ENCODE measurements at places on chromosomes 2 and 18.

DNA sequence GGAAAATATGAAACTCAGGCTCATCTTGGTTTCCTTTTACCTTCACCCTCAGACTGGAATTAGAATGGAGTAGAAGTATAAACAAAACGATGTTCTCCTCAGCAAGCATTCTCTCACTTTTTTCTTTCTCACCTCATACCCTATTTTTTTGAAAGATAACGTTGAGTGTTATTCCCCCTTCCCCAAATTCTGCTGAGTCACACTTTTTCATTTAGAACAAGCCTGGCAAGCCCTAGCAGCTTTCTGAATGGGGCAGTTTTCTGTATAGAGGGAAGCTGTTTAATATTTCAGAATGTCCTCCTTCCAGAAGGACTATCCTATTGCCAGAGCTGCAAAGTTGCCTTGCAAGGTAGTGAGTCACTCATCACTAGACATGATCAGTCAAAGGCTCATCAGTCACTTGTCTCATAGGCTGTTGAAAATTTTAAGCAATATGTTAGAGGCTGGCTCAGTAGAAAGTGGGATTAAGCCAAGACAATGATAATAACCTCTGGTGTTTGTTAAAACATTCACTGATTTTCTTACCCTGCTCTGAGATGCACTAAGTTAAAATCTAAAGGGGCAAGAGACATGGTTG, 416.1 kb downstream of the RNF144A start:
- no peak for DNase-seq

DNA sequence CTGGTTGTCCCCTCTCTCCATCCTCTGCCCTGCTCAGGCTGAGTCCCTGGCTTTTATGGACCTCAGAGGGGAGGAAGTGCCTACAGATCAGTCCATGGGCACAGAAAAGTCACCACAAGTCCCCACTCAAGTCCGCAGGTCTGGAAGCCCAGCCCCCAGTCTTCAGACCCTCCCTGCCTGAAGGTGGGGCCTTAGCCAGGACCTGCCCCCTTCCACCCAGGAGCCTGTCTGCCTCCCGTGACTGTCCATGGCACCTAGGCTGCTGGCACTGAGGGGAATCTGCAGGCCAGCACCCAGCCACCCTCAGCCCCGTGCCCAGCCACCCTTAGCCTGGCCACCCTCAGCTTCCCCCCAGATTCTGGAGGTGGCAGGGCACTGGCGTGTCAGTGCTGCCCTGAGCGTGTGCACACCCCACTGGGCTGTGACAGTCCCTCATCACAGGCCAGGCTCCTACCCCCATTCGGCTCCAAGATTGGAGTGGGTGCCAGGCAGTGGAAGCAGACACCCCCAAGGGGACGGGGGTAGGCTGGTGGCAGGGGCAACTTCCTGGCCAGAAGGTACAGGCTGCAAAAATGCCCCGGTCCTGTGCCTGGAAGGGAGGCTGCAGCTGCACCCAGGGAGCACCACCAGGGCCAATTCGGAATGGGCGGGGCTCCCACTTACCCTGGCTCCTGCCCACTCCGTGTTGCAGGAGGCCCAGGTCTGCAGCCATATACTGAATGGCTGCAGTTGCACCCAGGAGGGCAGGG, 154.7 kb upstream of the RMP24 start:
- DNase-seq, result no peak

- no peak for DNase-seq
Measured at GRCh38 chr2:138601458-138602165, 100.0 kb downstream of the SPOPL start.

- DNase-seq, result no peak
Measured at GRCh38 chr2:98445177-98445682, 572 bp downstream of the INPP4A start.

- no peak for DNase-seq
Measured at GRCh38 chr2:70094171-70094977, 7.1 kb downstream of the PCBP1 start.

GRCh38 chr2:39567507-39567906, 98.2 kb upstream of the TMEM178A start:
- DNase-seq, result no peak

DNA sequence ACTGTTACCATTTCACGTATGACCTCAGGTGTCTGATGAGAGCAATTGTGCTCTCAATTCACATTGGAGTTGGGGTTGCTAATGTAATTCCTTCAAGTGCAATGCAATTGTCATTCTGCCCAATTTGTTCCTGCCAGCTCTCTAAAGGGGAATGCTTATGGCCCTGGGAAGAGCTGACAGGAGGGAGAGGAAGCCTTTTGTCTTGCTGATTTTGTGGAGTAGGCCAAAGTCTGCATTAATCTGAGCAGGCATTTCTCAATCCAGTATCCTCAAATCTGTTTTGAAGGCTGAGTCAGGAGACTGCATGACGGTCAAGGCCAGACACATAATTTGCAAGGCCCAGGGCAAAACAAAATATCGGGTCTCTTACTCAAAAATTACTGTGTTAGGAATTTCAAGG, 326.4 kb upstream of the SPHKAP start:
- no peak for DNase-seq

- DNase-seq, result no peak
Measured at GRCh38 chr2:38578832-38579231, 23.9 kb downstream of the HNRNPLL start.

DNA sequence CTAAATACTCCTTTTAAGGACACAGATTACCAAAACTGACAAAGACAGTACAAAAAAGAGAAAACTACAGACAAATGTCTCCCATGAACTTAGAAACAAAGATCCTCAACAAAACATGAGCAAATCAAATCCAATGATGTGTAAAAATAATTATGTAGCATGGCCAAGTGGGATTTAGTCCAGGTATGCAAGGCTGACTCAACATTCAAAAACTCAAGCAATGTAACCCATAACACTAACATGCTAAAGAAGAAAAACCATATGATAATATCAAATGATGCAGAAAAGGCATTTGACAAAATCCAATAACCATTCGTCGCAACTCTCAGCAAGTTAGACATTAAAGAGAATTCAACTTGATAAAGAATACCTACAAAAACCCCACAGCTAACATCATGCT, 239.0 kb upstream of the KLHL29 start:
- no peak for DNase-seq

DNA sequence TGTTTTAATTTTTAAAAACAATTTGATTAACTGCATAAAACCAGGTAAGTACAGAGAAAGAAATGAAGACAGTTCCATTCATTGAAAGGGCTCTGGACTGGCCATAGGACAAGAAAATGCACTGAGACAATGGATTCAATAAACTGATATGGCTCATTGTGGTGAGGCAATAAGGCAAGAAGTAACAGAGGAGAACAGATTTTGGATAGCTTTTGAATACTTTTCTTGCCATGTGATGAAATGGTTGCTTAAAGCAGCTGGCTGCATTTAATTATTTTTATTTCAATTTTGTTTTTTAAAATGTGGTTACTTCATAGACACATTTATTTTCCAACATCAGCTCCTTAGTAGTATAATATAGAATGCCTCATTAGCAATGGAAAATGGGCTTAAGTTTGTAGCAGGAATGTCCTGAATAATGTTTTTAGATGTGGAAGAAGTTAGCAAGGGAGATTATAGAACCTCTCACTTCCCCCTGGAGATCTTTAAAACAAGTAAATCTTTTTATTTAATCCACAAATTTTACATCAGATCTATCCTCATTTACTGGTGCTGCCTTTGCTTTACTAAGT, 646.9 kb upstream of the ZEB2 start:
- no peak for DNase-seq

DNA sequence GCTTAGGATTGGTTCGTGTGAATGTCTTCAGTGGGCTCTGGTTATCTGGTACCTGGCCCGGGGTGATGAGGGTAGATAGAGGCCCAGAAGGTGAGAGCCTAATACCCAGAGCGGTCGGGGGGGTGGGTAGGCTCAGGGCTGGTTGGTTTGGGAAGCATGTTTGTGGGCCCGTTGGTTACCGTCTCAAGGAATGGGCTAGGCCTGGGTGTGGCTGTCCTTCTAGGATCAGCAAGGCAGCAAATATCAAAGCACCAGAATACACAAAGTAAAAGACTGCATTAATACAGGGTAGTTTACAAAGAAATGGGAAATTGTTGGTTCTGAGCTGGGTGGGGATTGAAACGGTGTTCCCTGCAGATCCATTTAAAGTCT, 6.0 kb upstream of the IL1R2 start:
- DNase-seq, result no peak

- DNase-seq, result no peak
Measured at GRCh38 chr2:71816815-71817214, 330.8 kb downstream of the CYP26B1 start.

DNA sequence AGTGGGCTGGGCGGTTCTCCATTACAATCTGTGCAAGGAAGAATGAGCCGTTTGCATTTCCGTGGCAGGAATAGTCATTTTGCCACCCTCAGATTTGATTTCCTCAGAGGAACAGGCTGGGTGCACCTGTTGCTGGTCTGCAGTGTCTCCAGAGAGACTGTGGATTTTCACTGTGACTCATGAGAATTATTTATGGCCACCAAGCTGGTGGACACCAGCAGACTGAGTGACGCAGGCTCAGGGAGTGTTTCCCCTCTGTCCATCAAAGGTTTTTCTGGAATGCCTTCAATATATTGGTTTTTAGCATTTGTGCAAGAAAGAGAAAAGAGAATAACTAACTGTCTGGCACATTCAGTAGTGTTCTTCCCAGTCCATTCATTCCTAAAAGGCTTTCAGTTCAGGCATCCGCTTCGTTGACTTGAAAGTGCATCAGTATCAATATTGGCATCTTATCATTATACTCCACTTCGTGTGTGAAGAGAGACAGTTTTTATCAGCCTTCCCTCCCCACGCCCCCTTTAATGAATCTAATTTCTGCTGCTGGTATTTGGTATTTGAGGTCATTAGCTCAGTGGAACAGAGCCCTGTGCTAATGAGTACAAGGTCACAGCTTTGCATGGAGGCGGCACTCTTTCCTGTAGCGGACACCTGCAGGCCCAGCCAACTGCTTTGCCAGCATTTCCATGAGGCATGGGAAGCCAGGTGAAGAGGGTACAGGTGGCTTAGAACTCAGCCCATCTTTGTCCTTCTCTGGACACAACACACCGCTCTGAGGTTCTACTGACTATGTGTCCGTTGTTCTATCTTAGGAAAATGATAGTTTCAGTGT, 39.9 kb downstream of the PRKCE start:
- no peak for DNase-seq

GRCh38 chr2:37468170-37468569, 123.7 kb downstream of the QPCT start:
- no peak for DNase-seq

DNA sequence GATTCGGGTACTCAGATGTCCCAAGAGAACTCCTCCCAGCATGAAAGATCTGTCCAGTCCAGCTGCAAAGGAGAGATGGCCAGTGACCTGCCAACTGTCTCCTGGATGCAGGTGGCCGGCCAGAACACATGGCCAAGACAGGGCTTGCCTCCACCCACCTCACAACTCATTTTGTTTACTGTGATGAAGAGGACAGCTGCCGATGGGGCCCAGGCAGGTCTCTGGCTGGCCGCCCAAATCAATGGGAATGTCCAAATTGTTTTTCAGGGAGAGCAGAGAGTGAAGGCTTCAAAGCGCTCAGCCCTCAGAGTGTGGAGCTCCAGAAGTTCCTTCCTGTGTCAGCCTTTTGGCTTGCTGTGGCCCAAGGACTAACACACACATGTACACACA, 41.9 kb downstream of the FOSL2 start:
- DNase-seq, result no peak

GRCh38 chr2:78541088-78541450, 484.4 kb upstream of the REG3G start:
- DNase-seq, result no peak

GRCh38 chr2:108594982-108595464, 60.8 kb downstream of the LIMS1 start:
- no peak for DNase-seq

GRCh38 chr2:206040525-206040924, 45.4 kb downstream of the INO80D start:
- no peak for DNase-seq

GRCh38 chr2:15195813-15196212, 365.3 kb downstream of the NBAS start:
- DNase-seq, result no peak

- peak; percentile 27 for DNase-seq
Measured at GRCh38 chr18:41906528-41907146, 48.4 kb upstream of the PIK3C3 start.

DNA sequence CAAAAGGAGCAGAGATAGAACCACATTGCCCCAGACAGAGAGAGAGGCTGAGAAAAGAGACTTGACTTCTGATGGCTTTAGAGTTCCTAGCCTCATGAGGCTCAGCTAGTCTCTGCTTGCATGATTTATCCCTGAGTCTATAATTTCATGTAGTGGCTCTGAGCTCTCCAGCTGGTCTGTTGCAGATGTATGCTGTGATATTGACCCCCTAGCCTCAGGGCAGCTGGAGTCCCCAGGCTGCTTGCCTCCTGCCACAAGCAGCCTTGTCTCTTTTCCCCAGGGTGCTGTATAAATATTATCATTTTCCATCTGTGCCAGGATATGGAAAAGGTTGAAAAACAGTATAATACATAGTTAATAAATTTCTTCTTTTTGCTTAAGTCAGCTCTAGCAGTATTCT, 467.6 kb upstream of the CWC22 start:
- no peak for DNase-seq

DNA sequence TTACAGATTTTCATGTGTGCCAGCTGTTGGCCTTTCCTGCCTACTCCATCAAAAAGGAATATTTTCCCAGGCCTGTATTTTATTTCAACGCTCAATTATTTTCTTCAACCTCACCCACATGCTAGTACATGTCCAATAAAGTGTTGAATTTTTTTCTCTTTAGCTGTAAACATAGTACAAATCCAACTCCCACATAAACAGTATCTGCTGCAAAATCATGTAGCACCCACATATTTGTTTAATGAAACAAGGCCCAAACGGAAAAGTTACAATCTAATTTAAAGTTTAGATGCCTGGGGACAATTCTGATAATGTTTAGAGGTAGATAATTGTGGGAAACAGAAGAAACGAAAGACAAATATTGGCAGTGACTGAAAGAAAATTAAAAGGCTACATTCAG, 275.4 kb upstream of the ACVR2A start:
- DNase-seq, result no peak

DNA sequence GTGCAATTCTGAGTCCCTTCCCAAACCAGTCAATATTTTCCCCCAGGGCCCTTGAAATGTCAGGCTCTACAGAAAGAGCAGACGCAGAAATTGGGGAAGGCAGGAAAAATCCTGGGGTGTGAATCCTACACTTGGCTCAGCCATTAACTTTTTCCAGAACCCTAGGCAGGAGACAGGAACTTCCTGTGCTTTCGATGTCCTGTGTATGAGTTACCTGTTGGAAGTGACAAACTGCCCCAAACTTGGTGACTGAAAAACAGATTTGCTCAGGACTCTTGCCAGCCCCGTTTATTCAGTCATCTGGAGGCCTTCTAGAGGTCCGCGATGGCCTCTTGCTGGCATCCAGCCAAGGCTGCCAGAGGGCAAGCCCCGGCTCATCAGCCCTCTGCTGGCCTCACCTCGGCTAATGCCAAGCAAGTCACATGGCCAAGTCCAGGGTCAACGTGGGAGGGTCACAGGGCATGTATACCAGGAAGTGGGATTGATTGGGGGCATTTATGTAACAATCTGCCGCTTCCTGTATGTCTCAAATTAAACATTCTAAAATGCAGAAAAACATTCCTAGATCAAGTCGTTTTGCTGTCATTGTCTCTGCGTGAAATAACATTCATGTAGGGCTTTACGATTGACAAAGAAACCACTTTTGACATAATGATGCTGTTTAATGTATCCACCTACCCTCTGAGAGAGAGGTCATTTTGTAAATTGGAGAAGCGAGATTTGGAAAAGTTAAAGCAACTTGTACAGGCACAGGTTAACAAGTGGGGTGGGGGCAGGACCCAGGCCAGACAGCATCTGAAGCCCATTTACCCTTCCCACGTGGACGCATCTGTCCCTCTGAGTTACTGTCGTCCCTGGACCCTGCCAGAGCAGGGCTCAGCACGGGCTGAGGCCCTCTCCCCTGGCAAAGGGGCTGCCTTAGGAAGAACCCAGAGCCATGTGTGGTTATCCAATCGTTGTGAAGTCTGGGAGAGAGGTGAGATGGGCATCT, 179.4 kb downstream of the INHBB start:
- no peak for DNase-seq

All from activated T-helper 2 cell treated with anti-CD3 and anti-CD28 coated beads, Interferon-gamma antibody, Interleukin-2, Interleukin-4, amounts not matched to agents 10 μg/mL and 5 μg/mL and 100 μg/mL, durations not matched to agents 14 hours and 24 hours and 36 hours (primary cell).